ENCODE measurements at places on chromosomes 2 and 18.

DNA sequence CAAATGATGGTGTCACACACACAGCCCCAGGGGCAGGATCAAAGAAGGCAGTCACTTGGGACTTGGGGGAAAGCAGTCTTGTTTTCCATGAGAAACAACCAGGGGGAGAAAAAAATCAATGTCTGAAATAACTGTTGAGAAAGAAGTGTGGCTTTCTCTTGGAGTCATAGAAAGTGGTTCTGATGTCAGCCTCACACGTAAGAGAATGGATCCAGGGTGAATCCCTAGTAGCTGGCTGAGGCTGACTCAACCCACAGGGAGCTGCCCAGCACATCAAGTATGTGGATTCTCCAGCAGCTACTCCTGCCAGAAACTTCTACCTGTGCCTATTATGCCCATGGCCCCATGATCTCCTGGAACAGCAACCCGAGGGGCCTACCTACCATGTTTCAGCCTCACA, 33.6 kb upstream of the ZBTB7C start:
- no peak for DNase-seq

- DNase-seq, result no peak
Observed at GRCh38 chr2:12658310-12658945, 58.3 kb upstream of the TRIB2 start.

GRCh38 chr2:227482638-227483340, 10.8 kb downstream of the AGFG1 start:
- peak; percentile 79 for DNase-seq

- no peak for DNase-seq
Observed at GRCh38 chr2:166449439-166449838, 44.6 kb downstream of the SCN7A start.

DNA sequence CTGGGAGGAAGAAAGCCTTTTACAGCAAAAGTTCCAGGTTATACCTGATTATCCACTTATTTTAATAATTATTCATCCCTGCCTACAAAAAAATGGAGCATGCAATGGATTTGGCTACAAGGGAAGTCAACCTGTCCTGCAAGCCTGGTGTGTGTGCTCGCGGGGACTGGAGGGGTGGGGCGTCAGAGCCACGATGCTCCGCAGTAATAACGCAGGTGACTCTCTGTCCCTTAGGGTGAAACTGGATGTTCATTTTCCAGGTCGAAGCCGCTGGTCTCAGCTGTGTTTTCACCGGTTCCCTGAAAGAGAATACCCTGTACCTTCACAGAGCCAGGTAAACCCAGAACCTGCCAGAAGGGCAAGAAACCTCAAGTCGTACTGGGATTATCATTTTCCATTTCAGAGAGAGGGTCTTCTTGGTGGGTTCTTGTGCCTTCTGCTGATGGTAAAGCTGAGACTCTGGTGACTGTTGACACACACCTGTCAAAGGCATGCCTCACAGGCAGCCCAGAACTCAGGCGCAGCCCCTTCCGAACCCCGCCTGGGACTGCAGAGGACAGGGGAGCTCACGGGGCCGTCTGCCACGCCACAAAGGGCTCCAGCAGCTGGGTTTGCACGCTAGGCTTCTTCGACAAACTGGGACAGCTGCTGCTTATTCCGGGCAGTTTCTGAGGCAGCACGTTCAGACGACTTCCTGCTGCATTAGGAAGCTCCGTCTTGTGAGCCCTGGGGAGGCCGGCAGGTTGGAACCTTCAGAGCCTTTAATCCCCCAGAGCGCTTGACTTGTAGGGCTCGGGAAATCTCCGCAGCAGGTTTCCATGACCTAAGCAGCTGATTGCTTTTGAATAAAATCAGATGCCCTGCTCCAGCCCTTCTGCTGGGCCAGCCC, 58.6 kb downstream of the KCNG2 start:
- peak; percentile 61 for DNase-seq

- peak; percentile 67 for DNase-seq
Observed at GRCh38 chr2:230347659-230348305, 20.8 kb downstream of the SP140L start.

DNA sequence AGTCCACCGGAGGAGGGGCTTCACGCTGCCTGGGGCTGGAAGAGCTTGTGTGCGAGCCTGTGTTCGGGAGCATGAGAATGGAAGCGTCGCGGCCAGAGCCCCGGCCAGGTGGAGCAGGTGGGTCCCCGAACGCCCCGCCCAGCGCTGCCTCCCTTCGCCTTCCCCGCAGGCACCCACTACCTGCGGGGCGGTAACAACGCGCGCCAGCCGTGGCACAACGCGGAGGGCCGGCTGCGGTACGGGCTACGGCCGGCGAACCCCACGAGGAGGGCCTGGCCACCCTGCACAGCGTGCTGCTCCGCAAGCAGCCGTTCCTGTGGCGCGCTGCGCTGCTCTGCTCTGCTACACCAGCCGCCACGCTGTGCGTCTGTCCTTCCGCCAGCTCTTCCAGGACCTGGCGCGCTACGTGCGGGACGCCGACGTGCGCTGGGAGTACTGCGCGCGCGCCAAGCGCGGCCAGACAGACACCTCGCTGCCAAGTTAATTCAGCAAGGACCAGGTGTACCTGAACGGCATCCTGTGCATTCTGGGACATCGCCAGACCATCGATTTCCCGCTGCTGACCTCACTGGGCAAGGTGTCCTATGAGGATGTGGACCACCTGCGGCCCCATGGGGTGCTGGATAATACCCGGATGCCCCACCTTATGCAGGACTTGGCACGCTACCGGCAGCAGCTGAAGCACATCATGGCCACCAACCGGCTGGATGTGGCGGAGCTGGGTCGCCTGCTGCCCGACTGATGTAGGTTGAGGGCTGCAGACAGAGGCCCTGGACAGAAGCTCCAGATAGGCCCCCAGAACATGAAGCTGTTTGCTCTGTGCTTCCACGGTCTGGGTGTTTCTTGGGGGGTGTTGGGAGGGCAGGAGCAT, 200.6 kb downstream of the NAPG start:
- no peak for DNase-seq

- DNase-seq, result no peak
Observed at GRCh38 chr18:23053776-23054457, 81.4 kb upstream of the CABLES1 start.

GRCh38 chr2:42930025-42930581, 137.7 kb upstream of the HAAO start:
- no peak for DNase-seq

DNA sequence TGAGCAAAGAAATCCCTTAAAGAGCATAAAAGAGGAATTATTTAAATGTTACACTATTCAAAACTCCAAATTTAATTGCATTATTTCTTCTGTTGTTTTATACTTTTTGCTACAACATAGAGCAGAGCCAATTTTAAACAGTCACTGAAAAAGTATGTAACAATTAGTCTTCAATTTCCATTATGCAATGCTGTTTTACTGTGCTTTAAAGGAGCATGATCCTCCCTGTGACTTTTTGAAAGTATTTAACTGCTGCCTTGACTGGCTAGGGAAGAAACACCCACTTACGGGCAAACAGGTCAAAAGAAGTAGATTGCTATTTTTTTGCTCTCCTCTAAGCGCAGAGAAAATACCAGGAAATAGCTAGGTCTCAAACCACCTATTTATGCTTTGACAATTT, 217.4 kb upstream of the GCFC2 start:
- DNase-seq, result no peak

DNA sequence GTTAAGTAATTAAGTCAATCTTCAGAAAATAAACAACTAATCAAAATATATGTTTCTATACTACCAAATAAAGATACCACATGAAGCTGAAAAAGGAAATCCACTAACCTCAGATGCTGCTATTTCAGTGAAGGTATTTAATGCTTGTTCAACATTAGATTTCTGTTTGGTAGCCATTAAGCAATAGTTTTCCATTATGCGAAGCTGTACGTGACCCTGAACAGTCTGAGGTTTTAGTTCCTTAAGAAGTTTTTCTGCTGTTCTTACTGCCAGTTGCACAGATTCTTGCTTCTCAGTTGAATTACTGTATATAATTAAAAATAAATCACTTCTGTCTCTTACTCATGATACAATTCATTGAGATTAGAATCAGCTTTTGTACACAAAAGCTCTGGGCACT, 65.4 kb downstream of the TTC21B start:
- DNase-seq, result no peak

GRCh38 chr18:38611036-38611964, 1045.7 kb upstream of the CELF4 start:
- peak; percentile 92 for DNase-seq

DNA sequence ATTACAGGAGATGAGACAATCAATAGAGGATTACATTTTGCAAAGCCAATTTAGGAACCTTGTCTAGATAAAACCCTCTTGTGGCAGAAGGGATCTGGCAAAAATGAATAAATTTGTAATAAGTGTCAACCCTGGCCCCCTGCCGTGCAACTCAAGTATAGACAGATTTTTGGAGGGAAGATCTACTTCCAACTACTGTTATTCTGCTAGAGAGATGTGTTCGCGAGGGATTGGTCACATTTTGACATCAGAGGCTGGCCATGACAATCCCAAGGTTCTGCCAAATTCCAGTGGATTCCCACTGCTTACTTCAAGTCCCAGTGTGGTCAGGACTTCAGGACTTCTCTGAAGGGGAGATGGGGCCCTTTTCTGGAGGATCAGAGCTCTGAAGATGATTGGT, 192.6 kb downstream of the SH3RF3 start:
- DNase-seq, result no peak

DNA sequence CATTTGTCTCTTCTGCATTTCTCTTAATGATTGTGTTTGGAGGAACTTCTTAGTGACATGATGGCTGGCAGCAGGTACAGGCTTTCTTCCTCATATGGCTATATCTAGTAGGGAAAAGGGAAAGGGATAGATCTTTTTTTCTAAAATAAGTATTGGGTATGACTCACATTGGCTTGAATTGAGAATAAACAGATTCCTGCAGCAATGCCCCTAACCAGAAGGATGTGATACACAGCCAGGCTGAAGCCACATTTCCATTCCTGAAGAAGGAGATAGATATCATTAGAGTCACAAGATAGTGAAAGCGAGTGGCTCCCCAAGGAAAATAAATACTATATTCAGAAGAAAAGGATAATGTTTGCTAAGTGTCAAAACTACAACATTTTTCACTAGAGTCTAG, 61.1 kb downstream of the VWC2L start:
- DNase-seq, result no peak

DNA sequence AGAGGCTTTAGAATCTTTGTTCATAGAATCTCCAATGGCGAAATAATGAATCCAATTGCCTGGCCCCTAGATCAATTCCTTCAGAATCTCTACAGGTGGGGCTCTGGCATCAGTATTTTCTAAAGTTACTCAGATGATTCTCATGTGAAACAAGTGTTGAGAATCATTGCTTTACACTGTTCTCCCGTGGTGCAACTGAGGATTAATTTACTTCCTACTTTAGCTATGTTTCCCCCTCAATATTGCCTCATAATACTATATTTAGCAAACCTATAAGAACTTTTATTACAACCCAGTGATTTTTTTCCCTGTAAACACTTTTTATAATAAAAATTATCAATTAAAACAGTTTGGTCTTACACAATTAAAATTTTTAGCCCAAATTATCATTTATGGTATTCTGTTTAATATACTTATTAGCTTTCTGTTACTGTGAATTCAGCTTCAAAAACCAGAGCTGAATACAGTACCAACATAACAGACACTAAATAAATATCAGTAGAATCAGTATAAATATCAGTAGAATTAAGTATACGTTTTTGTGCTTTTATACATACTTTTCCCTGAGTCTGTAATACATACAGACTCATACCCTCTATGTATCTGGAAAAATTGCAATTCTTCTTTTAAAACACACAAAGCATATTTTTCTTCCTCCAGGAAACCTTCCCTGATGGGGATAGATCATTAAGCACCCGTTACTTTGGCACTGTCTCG, 20.8 kb downstream of the SLC38A11 start:
- DNase-seq, result no peak

GRCh38 chr2:126877041-126877440, 21.6 kb upstream of the TEX51 start:
- DNase-seq, result no peak

DNA sequence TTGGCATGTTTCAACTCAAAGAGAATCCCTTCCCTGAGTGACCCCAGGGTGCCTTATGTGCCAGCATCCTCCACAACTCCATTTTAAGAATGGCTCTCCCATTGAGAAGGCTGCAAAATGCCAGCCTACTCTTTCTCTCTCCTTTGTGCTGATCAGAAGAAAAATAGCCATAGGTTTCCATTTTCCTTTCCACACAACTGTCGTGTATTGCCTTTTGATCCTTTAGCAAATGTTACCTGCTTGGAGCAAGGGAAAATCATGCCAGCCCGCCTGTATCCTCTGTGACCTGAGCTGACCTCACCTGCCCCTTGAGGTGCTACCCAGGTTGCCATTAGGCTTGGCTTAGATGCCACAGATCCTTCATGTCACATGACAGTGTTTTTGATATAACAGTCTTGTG, 38.8 kb downstream of the DPYSL5 start:
- DNase-seq, result no peak

GRCh38 chr2:177992992-177993391, 79.6 kb downstream of the PDE11A start:
- DNase-seq, result no peak

DNA sequence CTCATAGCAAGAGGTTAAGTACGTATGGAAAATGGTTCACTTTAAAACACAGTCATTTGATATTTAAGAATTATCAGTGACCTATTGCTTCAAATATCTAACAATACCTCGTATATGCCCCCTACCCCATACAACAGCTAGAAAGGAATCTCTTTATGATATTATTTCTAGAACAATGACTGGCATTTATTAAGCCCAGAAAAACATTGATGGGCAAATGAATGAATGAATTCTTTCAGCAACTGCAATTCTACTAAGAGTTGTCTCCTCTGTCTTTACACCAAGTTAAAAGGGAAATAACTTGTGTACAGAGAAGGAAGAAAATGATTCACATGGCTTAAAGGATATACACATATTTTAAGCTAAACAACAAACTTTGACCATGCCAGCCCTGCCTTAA, 384.7 kb downstream of the ERBB4 start:
- no peak for DNase-seq

GRCh38 chr2:163462993-163463392, 272.8 kb downstream of the FIGN start:
- no peak for DNase-seq

GRCh38 chr2:219629976-219630695, 2.7 kb downstream of the SLC4A3 start:
- no peak for DNase-seq

GRCh38 chr2:239252801-239253200, 148.0 kb downstream of the HDAC4 start:
- no peak for DNase-seq

- DNase-seq, result no peak
Observed at GRCh38 chr2:120396013-120396860, 50.3 kb downstream of the INHBB start.

GRCh38 chr2:85975581-85975980, 86.8 kb upstream of the ST3GAL5 start:
- no peak for DNase-seq

DNA sequence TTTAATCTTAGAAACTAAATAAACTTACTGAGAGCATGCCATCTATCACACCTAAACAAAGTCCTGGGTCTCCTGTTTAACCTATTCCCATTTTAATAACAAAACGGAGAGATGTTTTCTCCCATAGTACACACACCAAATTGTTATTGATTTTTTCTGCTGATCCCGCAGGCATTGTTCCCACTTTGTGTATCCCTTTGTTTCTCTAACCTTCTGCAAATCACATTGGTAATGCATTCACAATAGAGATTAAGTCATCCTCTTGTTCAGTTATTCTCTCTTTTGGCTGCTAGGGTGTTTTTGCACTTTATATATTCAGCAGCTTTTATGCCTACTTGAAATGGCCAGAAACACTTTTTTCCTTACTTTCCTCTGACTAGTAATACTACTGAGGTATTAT, 1071.9 kb upstream of the CDH2 start:
- DNase-seq, result no peak

Measured in GM12865 (cell line).